Mesendoderm (in vitro differentiated cells): ENCODE measurements at places on chromosomes 4 and X.
A peak's percentile ranks its signal among the peaks of the same experiment; 100 is the strongest.

DNA sequence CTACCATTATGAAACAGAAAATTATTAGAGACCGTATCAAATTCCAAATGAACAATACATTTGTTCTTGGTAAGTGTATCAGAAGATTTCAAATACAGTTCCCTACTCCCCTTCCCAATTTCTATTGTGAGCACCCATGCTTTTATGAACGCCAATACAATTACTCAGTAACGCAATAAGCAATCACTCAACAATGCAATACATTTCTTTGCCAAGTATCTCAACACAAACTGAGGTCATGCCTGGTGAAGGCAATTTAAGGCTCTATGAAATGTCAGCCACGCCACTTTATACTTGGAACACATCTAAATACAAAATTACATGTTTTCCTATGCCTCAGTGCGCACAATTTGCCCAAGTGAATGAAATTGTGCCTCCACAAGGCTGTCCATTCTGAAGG, 712 bp downstream of the PNPLA4 start:
- no peak for DNase-seq

DNA sequence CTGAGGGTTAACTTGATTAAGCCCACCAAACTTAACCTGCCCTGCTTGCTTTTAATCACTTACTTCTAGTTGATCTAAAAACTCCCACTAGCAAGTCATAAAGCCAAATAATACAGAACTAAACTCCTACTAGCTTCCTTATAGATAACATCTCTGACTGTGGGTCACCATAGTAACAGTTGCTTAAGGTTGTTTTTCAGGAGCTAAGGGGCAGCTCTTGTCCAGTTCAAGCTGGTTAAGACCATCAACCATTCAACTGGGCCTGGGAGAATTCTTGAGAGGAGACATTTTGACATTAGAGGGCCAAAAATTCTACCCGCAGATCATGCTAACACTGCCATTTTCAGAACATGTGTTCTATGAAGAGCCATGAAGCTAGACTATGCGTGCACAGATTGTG, 67.0 kb downstream of the UCHL1 start:
- DNase-seq = peak; percentile 79

- DNase-seq = peak; percentile 54
These were observed 280.2 kb upstream of the SLC7A11 start for GRCh38 chr4:138522366-138522765.

GRCh38 chrX:6067600-6067999, 161.1 kb downstream of the NLGN4X start:
- DNase-seq = no peak

DNA sequence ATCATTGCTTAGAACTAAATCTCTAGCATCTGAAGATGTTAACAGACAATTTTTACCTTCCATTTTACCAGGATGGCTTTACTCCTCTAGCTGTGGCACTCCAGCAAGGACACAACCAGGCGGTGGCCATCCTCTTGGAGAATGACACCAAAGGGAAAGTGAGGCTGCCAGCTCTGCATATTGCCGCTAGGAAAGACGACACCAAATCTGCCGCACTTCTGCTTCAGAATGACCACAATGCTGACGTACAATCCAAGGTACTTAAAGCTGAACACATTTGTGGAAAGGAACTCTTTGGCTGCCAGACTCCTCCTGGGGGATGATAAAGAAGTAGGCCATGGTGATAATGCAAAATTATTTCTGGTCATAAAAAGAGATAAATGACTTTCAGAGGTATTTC, 187.5 kb downstream of the ANK2 start:
- DNase-seq = no peak

DNA sequence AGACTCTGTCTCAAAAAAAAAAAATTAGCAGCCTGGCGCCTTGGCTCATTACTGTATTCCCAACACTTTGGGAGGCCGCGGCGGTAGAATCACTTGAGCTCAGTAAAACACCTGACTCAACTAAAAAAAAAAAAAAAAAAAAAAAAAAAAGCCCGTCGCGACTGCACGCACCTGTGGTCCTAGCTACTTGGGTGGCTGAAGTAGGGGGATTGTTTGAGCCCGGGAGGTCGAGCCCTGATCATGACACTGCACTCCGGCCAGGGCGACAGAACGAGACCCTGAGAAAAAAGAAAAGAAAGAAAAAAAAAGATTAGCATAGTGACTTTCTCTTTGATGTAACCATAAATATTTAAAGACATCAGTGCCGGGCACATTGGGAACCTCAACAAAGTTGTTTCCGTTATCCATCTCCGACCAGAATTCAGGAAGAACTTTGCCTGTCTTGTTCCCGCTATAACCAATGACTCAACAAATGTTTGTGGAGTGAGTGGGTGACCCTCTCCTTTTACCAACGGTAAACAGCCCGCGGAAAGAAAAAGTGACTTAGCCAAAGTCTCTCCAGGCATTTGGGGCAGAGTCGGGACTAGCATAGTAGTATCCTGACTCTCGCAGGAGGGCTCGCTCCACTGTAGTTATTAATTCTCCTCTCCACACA, 553 bp upstream of the MED28 start:
- no peak for DNase-seq

GRCh38 chr4:177810220-177810619, 368.0 kb upstream of the AGA start:
- no peak for DNase-seq

GRCh38 chr4:38625508-38625907, 38.5 kb upstream of the KLF3 start:
- no peak for DNase-seq

- peak; percentile 65 for DNase-seq
These were observed 388.4 kb upstream of the SPOCK3 start for GRCh38 chr4:167622481-167623240.

DNA sequence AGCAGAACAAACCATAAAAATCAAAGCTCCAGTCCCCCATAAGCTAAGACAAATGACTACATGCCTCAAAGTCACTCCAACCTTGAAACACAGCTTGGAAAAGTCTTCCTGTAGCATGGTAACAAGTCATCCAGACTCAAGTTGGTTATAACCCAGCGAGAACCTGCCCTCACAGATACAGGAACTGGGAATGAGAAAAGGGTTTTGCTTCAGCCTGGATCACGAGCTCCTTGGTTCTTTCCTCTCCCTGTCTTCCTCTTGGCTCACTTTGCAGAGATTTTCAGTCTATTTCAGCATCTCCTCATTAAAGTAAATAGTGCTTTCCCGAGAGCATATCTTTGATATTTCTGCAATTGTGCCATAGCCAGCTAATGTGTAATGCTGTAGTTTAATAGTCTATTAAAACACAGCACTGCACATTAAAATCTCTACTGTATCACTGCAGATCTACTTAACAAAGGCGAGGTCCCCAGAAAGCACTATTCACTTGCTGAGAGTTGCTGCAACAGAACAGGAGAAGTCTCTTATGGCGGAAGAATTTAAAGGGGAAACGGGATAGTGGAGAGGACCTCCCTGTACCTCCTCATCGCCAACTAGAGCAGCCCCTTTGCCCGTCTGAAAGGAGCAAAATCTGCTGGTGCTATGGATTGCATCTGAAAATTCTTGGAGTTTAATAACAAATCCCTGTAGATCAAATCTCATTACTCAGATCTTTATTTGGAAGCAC, 249.3 kb upstream of the GATB start:
- DNase-seq = no peak

GRCh38 chrX:25020391-25020904, 4.7 kb upstream of the ARX start:
- no peak for DNase-seq

DNA sequence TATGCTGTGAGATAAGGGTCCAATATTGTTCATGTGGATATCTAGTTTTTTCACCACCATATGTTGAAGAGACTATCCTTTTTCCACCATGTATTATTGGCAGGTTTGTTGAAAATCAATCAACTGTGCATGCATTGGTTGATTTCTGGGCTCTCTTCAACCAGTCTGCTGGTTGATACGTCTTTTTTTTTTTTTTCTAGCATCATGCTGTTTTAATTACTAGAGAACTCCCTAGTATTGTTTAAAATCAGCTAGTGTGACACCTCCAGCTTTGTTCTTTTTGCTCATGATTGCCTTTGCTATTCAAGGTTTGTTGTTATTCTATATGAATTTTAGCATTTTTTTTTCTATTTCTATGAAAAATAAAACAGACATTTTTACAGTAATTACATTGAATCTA, 123.9 kb downstream of the SLC7A11 start:
- no peak for DNase-seq
